ENCODE measurements at places on chromosomes 3 and 15. TPM values are rescaled to one million over a fixed set of nuclear protein-coding genes. Genes with fewer than 3 reads are reported as not detected.

DNA sequence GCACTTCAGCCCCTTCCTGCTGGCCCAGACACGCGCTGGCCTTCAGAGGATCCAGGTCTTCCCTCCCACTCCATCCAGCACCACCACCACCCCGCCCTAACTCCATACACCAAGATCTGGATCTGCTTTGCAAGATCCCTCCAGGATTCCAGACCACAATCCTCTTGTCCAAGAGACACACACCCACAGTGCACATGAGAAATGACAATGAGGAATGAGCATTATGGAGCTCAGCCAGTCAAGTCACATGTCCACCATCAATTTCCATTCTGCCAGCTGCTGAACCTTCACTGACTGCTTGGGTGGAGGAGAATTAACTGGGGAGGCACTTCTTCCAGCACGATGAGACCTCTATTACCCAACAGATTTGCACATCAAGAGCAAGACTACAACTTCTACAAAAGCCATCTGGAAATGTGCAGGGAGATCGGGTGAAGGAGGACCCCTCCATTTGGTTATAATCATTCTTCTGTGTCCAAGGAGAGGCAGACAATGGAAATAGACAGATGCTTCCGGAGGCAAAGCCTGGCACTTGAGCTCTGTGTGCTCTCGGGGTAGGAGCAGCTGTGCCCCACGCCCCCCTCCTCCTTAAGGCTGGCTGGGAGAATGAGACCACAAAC, 12.3 kb upstream of the SPATA12 start:
- no peak for DNase-seq

- DNase-seq = no peak
Observed at GRCh38 chr15:38941399-38941953, 376.9 kb upstream of the RASGRP1 start.

The ZNF662 gene
- total RNA-seq = not detected

The CKMT1A gene
- total RNA-seq = 4.9 TPM

DNA sequence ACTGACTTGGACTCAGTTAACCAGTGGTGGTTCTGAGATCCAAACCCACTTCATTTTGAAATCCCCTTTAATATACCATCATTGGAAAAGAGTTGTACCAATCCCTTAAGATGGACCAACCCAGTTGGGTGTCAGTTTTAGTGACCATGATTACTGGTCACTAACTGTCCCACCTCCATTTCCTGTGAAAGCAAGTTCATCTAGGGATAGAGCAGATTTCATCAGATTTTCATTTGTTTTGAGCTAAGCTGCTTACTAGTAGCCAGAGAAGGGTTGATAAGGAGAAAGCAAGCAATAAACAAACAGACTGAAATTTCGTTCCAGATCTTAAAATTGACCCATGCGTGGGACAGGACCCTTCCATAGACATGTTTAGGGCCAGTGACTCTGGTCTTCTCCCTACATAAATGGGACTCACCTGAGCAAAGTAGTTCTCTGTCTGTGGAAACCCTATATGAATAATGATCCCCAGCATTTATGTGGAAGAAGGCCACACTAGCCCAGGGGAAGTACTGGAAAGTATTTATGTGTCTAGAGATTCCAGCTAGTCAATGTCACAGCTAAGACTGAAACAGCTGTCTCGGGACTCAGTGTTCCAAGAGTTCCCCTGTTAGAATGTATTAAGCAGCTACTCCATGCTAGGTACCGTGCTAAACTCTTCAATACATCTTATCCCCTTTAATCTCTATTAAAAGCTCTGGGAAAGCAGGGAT, 196.0 kb upstream of the BCL6 start:
- DNase-seq = no peak

DNA sequence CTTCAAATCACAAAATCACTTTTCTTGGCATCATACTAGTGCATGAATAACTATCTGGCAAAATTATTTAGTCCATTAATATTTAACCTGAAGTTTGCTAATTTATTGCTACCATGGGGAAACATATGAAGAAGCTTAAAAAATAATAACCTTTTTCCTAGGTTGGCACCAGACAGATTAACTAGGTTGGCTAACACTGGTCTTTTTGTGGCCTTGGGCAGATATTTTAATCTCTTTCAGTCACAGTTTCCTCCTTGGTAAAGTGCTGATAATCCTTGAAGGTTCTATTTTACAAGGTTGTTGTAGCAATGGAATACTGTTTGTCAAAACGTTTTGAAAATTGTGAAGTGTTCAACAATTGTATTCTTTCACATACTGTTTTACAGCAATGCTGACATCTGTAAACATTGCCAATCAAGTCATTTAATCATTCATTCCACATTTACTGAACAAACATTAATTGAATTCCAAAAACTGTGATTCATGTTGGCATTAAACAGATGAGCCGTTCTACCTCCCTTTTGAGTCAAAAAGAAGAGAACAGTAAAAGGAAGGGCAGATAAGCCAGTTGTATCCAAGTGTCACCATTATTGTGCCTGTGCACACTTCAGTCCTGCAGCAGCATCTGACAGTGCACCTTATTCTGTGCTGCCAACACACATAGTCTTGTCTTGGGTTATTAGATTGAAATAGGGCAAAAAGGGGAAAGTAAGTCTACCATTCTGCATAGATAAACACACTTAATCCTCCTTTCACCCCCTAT, 21.9 kb downstream of the EPHA6 start:
- DNase-seq = no peak

The GABRB3 gene
- total RNA-seq = 23.7 TPM

- DNase-seq = no peak
Observed at GRCh38 chr3:69088063-69088462, 3.3 kb downstream of the ARL6IP5 start.

DNA sequence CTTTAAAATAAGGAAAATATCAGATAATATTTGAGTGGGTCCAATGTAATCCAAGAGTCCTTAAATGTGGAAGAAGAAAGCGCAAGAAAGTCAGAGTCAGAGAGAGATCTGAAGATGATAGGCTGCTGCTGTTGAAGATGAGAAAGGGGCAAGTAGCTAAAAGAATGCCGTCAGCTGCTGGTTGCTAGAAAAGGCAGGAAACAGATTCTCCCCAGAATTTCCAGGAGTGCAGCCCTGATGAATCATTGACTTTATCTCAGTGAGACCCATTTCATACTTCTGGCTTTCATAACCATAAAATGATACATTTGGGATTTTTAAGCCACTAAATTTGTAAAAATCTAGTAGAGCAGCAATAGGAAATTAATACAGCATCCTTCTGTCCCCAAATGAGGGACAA, 7.5 kb upstream of the CHMP2B start:
- DNase-seq = no peak

The HDC gene
- total RNA-seq = 3.5 TPM

DNA sequence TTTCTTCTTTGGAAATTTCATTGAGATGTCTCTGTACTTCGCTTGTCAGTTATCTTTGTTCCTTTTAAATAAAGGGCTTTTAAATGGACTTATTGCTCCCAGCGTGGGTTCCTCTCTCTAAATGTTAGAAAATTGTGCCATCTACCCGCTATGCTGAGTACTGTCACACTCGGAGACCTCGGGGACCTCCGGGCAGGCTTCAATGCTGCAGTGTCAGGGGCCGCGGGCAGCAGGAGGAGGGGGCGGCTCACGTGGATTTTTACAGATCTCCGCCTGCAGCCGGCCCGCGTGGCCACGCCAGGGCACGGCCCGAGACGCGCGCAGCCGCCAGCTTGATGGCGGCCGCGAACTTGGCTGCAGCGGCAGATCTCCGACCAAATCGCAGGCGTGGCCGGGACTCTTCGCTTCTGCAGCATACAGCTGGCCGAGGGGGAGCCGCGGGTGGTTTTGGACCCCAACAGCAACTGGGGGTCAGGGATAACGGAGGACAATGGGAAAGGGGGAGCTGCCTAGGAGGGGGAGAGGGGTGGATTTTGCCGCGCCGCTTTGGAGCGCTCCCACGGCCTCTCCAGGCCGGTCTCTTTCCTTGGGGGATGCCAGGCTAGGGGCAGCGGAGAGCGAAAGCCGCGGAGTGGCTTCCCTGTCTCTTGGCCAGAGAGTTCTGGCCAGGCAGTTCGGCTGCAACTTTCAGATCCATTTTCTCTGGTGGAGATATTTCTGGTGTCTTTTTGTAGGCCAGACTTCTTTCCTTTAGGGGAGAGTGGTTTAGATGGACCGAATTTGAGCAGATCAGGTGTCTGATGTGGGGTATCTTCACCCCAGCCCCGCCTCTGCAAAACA, 15.3 kb downstream of the NR2F2 start:
- peak; percentile 73 for DNase-seq

DNA sequence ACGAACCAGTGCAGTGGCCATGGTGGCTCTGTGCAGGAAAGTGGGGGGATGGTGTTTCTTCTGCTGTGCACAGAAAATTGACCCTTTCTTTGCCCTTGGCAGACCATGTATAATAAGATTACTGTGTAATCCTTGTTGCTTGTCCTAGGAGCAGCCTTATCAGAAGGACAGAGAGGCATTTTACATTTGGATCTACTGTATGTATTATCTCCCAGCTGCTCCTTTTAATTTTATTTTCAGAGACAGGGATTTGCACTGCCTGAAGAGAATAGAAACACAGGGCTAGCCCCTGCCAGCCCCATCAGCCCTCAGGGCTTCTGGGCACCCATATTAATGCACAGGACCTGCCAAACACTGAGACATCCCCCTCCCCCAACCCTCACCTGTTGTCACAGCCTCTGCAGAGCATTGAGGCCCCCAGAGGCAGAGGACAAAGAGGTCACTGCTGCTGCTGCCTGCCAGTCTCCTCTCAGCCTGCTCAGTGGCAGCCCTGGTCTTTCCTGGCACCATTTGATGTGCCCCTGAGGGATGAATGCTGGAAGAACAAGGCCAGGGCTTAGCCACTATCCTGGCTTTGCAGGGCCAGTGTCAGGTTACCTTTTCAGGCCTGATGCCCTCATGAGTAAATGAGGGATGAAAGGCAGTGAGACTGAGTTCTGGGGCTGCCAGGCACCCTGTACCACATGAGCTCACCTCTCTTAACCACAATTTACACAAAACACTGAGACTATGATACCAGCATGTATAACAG, 533.4 kb downstream of the NTRK3 start:
- no peak for DNase-seq

DNA sequence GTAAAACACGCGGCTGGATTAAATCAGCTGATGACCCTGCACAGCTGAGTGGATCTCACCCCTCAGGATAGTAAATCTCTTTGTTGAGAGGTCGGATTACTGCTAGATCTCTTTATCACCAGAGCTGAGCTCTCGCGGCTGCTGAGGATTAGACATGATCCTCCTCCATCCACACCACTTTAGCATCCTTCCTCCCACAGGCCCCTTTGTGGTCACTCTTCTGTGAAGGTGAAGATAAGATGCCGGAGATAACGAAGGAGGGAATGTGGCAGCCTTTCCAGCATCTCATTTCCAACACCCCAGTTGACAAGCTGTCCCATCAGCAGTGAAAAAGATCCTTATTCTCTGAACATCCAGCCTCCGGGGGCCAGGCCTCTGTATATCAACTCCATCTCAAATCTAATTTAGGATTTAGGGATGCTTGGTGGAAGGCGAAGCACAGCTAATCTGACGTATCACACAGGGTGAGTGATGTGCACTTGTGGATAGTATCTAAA, 47.5 kb upstream of the SELENOK start:
- DNase-seq = no peak

DNA sequence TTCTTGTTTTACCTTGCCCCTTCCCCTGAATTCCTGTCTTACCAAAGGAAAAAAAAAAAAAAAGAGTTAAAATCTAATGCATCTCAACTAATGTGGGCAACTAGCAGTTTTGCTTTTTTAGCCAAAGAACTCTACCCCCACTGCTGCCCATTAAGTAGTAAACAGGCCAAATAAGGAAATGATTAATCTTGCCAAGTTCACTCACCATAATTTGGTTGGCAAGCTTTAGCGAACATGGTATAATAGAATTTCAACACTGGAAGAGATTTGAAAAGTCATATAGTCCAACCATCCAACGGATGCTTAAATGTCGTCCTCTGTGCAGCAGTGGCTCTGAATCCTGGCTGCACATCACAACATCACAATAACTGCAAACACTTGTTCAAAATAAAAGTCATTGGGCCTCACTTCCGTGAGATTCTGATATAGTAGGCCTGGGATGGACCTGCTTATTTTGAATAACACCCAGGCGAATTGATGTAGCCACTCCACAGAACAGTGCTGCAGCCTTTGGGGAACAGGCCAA, 142.0 kb upstream of the UBE2E1 start:
- DNase-seq = no peak

The SNX22 gene
- total RNA-seq = 12.9 TPM

The EIF2A gene
- total RNA-seq = 65.7 TPM

GRCh38 chr3:197505796-197506548, 49.8 kb downstream of the BDH1 start:
- DNase-seq = no peak

Measured in neural crest cell (in vitro differentiated cells).